Left colon (tissue), 2 donors: ENCODE measurements at places on chromosomes 13 and 19.

GRCh38 chr19:14577885-14578427 lies 4.9 kb upstream of the CLEC17A start:
- DNase-seq = no peak

DNA sequence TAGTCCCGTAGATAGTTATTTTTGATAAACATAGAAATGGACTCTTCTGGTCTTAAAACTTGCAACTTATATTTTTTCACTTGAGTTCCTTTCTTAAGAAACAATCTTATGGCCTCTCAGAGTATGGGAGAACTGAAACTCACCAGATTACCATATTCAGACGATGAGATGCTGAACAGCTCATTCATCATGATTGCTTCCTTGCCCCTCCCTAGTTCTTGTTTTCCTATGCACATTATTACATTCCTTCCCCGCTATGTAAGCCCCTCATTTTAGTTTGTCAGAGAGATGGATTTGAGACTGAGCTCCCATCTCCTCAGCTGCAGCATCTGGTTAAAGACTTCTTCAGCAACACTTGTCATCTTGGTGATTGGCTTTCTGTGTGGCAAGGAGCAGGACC lies 158.5 kb downstream of the SLITRK6 start:
- DNase-seq = no peak

- DNase-seq = no peak
These were observed 95.6 kb downstream of the DLEU7 start for GRCh38 chr13:50747737-50748350.

GRCh38 chr19:45008552-45008951 lies 7.3 kb downstream of the RELB start:
- DNase-seq = peak; percentile 91

- DNase-seq = no peak
These were observed 22.6 kb downstream of the RXFP2 start for GRCh38 chr13:31761951-31762350.

DNA sequence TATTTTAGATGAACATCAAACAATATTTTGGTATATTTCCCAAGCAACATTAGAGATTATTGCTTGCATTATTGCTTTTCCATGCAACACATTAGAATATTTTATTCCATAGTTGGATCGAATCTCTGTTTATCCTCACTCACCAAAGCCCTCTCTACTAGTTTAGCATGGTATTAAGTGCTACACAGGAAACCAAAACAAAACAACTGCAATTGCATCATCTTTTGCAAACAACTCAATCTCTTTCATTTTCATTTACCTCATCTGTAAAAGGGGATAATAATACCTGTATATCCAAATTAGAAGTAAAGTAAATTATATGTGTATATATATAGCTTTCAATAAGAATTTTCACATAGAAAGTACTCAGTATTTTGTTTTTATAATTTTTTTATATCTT lies 147.8 kb upstream of the PCDH9 start:
- no peak for DNase-seq

GRCh38 chr19:14375582-14376291 lies 5.5 kb upstream of the ADGRE5 start:
- no peak for DNase-seq

GRCh38 chr13:113219256-113219940 lies 10.0 kb downstream of the CUL4A start:
- DNase-seq = no peak

- peak; percentile 58 for DNase-seq
These were observed 50.7 kb upstream of the PNMA8B start for GRCh38 chr19:46546194-46546896.

DNA sequence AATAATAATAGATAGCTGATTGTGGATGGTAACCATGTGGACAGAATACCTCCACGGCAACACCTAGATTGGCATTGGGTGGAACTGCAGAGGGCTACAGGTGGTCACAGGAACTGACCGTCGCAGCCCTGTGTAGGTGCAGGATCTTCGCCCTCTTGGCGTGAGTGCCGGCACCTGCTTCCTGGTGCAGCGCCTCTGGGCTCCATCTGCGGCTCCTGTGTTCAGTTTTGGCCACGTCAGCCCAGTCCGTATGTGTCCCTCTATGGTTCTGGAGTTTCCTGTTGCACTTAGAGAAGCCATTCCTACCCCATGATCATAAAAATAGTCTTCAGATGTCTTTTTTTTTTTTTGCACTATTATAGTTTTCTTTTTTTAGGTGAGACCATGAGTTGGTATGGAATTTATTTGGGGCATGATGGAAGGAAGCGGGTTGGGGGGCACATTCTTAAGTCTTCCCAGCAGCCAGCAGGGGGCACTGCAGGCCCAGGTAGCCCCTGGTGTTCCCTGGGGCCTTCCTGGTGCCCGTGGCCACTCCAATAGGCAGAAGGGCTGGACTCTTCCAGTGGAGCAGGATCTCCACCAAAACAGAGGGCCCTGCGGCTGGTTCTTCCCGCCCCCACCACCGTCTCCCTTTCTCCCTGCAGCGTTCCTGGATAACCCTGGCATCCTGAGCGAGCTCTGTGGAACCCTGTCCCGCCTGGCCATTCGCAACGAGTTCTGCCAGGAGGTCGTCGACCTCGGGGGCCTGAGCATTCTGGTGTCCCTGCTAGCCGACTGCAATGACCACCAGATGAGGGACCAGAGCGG lies 10.1 kb upstream of the SLC25A42 start:
- DNase-seq = no peak

GRCh38 chr13:108669381-108669780 lies 40.0 kb downstream of the MYO16 start:
- DNase-seq = no peak

- DNase-seq = no peak
These were observed 3.2 kb downstream of the NPAS1 start for GRCh38 chr19:47022541-47023447.

- DNase-seq = no peak
These were observed 4.5 kb upstream of the FCGRT start for GRCh38 chr19:49507803-49508494.

- DNase-seq = no peak
These were observed 813 bp upstream of the MCOLN1 start for GRCh38 chr19:7521551-7522071.

DNA sequence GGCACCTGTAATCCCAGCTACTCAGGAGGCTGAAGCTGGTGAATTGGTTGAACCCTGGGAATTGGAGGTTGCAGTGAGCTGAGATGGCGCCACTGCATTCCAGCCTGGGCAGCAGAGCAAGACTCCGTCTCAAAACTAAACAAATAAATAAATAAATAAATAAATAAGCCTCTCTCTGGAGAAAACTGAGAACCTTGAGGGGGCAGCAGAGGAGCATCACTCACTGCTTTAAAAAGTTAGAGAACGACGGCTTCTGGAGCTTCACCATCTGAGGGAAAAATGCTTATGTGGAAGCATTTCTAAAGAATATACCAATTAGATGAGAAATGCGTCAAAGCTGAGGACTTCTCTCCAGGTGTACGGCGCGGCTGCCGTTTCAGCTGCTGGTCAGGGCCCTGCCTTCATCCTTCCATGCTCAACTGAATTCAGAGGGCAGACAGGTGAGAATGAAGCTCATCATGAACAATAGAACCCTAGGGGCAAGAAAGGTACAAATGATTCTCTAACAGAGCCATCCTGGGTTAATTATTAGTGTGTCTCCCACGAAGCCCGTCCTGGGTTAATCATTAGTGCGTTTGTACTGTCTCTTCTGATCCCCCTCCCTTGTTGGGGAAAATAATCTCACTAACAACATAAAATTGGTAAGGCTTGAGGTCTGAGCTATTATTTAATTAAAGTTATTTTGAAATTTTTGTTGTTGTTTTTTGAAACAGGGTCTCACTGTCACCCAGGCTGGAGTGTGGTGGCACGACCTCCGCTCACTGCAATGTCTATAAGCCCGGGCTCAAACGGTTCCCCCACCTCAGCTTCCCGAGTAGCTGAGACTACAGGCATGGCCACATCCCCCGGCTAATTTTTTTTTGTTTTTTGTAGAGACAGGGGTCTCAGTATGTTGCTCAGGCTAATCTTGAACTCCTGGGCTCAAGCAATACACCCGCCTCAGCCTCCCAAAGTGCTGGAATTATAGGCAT lies 80.1 kb downstream of the IPO5 start:
- no peak for DNase-seq

- DNase-seq = no peak
These were observed 457.7 kb upstream of the SPRY2 start for GRCh38 chr13:80798576-80799133.

DNA sequence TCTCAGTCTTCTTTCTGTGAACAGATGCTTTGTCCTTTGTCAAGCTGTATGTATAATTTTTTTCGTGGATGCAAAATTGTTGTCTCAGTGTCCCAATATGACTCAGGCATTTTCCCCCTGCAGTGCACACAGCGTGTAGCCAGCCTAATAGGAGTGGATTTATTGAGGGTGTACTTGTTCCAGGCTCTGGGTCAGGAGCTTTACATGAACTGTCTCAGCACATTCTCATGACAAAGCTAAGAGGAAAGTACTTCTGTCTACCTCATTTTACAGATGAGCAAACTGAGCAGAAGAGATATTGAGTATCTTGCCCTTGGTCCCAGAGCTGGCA lies 50.8 kb downstream of the STK24 start:
- DNase-seq = no peak

DNA sequence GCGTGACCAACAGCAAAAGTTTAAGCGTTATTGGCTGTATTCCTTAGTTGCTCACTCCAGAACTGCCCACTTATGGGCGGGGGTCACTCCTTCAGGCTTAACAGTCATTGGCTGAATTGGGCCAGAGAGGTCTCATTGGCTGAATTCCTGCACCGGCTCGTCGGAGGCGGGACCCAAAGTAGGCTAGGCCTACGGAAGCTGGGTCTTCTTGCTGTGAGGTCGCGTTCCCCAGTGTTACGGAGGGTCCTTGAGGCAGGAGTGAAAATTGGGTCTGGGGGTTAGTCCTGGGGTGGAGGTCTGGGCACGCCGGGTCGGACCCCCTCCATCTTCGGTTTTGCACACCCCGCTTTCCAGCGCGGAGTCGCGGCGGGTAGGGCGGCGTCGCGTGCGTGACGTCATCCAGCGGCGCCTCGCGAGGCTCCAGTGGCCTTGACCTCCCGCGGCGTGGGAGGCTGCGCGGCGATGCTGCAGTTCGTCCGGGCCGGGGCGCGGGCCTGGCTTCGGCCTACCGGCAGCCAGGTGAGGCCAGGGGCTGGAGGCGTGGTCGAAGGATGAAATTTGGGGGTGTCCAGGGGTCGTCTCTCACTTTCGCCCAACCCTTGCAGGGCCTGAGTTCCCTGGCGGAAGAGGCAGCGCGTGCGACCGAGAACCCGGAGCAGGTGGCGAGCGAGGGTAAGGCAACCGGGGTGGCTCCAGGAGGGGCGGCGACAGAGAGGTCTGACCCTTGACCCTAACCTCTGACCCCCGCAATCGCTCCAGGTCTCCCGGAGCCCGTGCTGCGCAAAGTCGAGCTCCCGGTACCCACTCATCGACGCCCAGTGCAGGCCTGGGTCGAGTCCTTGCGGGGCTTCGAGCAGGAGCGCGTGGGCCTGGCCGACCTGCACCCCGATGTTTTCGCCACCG lies at the start of gene MRPL4:
Gene MRPL4, plus strand, starts transcription at position 423 of the 903 bp plus-strand sequence. Its CDS starts 40 bp downstream, at position 463.
- peak; percentile 98 for DNase-seq

GRCh38 chr13:99124794-99125316 lies 75.8 kb upstream of the UBAC2 start:
- DNase-seq = no peak

DNA sequence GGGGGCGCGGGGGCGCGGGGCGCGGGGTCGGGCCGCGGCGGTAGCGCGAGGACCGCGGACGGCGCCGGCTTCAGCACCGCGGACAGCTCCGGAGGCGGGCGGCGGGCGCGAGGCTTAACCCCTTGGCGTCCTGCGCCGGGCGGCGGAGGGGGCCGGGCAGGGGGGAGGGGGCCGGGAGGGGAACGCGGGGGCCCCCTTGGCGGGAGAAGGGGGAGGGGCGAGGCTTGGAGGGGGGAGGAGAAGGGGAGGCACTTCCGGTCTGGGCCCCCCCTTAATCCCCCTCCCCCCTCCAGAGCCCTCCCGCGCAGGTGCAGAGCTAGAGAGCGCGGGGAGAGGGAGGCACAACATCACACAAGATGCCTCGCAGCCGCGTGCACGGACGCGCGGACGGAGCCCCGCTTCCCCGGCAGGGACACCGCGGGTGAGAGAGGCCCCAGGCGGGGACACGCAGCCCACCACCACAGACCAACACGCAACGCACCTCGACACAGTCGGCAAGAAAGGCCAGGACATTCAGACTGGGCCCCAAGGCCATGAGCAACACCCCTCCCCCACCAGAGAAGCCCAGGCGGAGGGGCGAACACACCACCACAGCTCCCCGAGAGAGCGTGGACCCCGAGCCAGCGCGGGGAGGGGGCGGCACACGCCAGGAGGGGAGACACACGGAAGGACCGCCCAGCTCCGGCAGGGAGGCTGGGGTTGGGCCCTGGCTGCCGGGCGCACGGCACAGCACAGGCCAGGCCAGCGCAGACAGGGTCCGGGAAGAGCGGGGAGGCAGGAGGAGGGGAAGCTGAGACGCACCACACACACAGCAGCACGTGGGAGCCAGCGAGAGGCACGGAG lies 24.1 kb downstream of the SHANK1 start:
- DNase-seq = no peak

- DNase-seq = no peak
These were observed 72.9 kb downstream of the TEX29 start for GRCh38 chr13:111393221-111393790.

DNA sequence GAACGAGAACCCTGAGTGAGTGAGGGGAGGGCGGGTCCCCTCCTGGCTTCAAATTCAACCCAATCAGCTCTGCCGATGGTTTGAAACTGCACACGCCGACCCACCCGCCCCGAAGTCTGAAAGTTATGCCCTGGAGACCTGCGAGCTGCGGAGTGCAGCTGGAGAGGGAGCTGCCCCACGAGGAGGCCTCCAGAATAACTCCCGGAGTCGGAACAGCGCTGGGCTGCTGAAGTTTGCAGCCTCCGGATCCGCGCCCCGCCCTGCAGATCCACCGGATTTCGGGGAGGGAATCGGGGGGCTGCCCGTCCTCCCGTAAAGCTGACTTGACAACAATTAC lies 7.0 kb downstream of the POU4F1 start:
- DNase-seq = no peak

DNA sequence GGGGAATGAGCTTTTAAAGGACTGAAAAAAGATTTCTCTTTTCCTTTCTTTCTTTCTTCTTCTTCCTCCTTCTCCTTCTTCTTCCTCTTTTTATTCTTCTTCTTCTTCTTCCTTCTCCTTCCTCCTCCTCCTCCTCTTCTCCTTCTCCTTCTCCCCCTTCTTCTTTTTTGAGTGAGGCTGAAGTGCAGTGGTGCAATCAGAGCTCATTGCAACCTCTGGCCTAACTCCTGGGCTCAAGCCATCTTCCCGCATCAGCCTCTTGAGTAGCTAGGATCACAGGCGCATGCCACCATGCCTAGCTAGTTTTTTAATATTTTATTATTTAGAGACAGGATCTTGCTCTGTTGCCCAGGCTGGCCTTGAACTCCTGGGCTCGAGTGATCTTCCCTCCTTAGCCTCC lies 120.9 kb upstream of the KL start:
- no peak for DNase-seq
